Forelimb muscle (tissue), 1 donor: ENCODE measurements at places on chromosomes 7 and 10. TPM values are rescaled to one million over a fixed set of nuclear protein-coding genes. Genes with fewer than 3 reads are reported as not detected.

Gene HOXA1
- polyA plus RNA-seq = 0.77 TPM

Gene C7orf33
- polyA plus RNA-seq = 1.1 TPM

Gene EPHB6
- 4.2 TPM for polyA plus RNA-seq

Gene MCU
- polyA plus RNA-seq = 111 TPM

Gene GSDME
- polyA plus RNA-seq = 8.1 TPM

GRCh38 chr7:90594751-90595317, 1.3 kb upstream of the CDK14 start:
- DNase-seq = peak; percentile 8

DNA sequence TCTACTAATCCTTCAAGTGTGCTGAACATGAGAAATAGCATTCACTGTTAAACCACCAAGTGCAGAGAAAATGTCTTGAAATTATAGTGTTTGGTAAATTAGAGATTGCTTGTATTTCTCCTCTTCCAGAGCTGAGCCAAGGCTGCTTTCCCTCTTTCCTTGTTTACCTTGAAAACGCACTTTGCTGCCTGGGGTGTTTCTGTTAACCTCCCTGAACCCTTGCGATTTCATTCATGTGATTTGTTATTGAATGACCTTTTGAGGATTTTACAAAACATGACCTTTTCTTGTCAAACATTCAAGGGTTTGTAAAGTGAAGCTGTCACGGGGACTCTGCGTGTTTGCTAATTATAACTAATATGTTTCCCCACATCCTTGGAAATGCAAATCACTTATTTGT, 169.4 kb downstream of the LRMDA start:
- DNase-seq = no peak
